ENCODE measurements at places on chromosomes 2 and 18.
A peak's percentile ranks its signal among the peaks of the same experiment; 100 is the strongest.

GRCh38 chr18:76487782-76488181 is 7.3 kb downstream of the ZNF516 start:
- DNase-seq, result no peak

DNA sequence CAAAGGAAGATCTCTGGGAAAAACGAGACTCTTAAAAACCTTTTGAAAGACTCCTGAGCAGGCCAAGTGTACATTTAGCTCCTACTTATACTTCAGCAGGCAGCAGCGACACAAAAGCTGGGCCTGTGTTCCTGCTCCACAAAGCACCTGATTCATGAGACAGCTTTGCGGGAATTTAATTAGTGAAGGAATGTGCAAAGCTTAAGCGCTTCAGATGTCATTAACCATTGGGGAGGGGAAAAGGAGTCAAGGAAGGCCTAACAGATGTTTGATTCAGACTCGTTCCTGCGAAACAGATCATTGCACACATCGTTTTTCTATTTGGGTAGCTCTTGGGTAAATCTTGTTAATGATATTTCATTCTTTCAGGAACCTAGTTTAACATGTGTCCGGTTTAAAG is 125.9 kb downstream of the MAIP1 start:
- no peak for DNase-seq

DNA sequence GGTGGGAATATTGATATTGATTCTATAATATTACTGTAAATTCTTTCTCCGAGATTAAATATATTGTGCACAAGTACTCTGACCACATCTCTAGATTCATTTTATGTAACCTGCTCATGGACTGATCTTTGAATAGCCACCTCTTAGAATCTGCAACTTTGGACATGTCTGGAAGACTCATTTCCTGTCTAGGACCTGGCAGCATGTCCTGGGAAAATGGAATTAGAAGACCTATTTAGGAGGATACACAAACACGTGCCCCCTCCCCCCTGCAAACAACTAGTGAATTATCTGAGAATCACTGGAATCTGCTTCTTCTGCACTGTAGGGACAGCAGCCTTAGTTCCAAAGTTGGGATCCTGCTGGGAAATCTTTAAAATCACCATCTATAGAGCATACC is 94.1 kb downstream of the UBE2E3 start:
- no peak for DNase-seq

DNA sequence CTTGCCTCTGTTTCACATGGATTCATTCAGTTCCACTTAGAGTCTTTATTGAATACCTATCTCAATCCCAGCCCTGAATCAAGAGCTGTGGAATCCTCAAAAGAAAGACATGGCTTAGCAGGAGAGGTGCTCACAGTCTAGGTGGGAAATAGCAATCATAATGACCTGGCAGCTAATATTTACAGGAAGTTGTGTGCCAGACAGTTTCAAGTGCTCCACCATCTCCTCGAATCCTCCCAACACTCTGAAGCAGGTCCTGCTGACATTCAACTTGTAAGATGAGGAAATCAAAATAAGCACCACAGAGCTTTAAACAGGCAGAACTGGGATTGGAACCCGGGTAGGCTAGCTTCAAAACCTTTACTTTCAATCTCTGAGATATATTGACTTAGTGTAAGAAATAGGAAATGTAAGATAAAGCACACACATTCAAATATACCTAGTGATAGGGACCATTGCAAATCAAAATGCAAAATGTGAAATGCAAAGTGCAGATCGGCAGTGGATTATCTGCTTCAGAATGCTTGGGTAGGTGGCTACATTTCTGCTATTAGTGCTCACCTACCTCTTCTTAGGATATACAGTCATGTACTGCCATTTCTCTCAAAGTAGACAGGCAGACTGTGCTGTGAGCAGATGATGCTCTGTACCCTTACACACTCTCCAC is 182.0 kb downstream of the PRKCE start:
- no peak for DNase-seq

DNA sequence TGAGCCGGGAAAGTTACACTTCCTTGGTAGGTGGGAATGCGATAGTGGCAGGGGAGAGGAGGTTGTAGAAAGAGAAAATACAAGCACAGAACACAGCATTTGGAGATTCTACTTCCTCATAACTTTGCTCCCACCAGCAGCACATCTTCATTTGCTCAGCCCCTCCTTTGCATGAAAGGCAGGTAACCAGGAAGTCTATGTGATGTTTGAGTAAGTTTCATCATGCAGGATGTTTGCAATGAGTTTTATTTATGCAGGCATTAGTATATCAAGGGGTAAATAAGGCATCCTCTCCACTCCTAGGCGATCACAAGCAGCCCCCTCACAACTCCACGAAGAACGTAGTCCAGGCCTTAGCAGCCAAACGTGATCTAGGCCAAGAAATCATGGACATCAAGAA is 5.0 kb downstream of the RNF152 start:
- DNase-seq, result no peak

- DNase-seq, result no peak
These were observed 25.4 kb upstream of the SCN7A start for GRCh38 chr2:166519391-166519962.

DNA sequence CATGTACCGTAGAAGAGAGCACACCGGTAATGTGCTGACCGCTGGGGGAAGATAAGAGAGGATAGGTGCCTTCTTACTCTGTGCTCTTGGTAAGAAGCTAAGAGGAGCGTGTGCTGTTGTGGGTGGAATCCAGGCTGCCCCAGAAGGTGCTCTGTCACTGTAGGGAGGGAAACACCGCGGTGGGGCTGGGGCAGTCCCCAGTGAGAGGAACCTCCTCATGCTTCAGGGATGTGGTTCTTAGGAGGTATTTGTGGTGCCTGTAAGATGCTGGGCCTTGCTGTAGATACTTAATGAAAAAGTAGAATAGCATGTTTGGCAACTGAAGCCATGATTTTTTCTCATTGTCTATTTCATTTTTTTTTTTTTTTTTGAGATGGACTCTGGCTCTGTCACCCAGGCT is 1.1 kb downstream of the COLEC11 start:
- no peak for DNase-seq

DNA sequence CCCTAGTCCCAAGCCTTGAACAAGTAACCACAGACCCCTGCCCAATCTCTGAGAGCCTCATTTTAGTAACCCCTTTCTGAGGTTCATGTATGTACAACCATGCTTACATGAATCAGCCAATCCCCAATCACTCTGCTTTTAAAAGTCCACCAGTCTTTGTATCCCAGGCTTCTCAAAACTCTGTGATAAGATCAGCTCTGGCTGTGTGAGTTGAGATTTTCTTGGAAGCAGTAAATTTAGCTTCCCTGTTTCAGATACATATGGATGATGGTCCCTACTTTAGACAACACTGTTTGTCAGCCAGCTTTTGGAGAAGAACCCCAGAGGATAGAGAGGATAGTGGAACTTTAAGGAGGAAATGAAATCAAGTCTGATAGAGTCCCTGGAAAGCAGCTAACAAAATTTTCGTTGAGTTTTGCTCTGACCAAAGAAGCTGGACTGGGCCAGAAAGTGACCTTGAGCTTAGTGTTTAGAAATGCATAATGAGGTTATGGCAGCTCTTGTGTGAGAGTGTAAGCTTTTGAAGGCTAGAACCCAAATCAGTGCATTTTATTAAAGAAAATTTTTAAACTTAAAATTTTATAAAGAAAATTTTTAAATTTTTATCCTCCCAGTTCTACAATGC is 3.7 kb downstream of the ADNP2 start:
- DNase-seq, result peak; percentile 24

DNA sequence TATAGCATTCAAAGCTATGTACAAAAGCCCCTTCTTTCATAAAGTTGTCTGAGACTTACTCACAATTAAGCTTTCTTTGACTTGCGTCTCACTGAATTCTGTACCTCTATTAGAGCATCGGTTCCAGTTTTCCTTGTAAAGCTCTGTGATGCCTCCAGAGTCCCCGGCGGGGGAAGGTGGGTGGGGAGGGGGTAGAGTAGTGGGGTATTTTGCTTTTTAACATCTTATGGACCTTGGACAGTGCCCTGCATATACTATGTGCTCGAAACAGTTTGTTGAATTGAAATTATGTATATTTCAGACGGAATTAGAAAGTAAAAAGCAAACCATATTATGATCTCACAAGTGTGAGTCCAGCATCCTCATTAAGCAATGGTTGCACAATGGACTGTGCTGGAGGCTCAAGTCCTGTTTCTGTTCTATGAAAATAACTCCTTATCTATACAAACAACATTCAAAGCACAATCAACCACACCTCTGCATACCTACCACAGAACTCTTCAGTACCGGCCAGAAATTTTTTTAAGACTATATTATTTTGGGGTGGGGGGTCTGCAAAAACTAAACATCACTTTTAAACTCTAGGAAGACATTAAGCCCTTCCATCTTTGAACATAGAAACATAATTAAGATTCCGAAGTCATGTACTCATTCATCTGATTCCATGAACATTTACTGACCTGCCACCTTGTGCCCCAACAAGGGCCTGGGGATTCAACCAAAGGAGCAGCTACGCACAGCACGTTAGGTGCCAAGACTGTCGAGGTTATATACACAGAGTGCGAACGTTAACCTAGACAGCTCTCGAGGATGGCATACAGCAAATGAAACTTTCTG is 908 bp downstream of the STAT1 start:
- DNase-seq, result peak; percentile 82

- DNase-seq, result no peak
These were observed 286.7 kb upstream of the CYRIA start for GRCh38 chr2:16952368-16952767.

DNA sequence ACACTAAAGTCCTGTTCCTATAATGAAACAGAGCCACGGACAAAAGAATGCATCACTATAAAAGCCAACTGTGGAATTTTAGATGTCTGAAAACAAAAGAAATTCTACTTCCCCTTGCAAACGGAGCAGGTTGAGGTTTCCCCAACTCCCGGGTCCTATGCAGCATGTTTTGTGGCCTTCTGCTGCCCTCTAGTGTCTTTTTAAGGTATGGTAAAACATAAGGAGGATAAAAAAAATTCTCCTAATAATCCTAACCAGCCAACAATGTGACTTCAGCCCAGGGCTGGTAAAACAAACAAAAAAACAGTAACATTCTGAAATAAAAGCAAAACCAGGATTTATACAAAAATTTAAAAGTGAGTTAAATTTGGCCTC is 539.5 kb downstream of the NRXN1 start:
- peak; percentile 53 for DNase-seq

DNA sequence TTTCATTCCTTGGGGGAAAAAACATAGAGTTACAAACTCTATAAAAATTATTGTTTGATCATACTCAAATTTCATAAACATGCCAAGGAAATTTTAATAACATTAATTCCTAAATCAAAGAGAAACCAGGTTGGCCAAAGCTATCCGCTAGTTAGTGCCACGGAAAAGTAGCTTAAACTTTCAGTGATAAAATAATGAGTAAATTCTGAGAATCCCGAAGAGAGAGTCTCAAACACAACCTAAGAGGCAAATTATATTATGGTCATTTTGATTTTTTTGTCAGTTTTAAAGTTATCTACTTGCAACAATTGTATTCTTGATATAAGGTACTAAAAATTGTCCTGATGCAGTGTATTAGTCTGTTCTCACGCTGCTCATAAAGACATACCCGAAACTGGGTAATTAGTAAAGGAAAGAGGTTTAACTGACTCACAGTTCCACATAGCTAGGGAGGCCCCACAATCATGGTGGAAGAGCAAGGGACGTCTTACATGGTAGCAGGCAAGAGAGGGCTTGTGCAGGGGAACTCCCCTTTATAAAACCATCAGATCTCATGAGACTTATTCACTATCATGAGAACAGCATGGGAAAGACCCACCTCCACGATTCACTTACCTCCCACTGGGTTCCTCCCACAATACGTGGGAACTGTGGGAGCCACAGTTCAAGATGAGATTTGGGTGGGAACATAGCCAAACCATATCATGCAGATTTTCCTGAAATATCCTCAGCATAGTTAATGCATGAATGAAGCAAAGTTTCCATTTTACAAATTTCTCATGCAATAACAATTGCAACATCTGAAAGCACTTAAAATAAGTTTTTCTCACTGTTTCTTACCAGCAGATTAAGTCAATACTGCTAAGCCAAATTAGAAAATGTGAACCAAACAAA is 205.9 kb upstream of the STK17B start:
- peak; percentile 25 for DNase-seq

GRCh38 chr2:19881908-19882265 is 19.9 kb downstream of the TTC32 start:
- no peak for DNase-seq

GRCh38 chr2:137771064-137771463 is 193.2 kb upstream of the HNMT start:
- no peak for DNase-seq

GRCh38 chr18:10002280-10002679 is 88.5 kb downstream of the VAPA start:
- peak; percentile 34 for DNase-seq

- no peak for DNase-seq
These were observed 74.5 kb downstream of the MYCN start for GRCh38 chr2:16014802-16015201.

DNA sequence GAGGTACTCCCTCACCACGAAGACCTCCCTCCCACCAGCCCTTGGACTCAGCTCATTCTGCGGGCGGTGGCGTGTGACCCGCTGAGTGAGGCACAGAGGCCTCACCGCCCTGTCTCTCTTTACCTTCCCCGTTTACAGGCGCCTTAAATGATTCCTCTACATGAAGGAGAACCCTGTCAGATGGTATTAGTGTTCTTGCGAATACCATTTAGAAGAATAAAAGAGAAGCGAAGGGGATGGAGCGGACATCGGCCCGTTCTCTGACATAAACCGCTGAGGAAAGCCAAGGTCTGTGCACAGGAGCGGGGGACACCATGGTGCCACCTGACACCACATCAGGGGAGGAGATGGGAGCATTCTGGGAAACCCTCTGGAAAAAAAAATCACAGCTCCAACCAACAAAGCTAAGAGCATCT is 179.8 kb downstream of the HDAC4 start:
- no peak for DNase-seq

DNA sequence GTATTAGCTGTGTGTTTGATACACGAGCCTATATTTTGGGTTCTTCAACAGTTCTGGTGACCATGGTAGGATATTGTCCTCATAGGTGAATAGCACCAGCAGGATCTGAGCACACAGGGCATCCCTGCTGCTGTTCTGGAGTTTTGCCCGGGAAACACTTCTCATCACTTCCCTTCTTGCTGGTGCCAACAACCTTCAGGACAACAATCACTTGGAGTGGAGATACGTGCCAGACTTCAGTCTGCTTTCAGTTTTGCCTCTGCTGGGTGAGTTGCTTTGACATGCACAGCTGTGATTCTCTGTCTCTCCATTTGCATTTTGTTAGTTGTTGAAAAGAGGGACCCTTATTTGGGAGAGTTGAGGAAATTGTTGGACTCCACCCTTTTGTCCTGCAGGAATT is 1347.2 kb upstream of the DDX18 start:
- DNase-seq, result no peak

- no peak for DNase-seq
These were observed 608.2 kb upstream of the ACVR2A start for GRCh38 chr2:147236601-147237000.

GRCh38 chr18:12053289-12053688 is 40.4 kb upstream of the ANKRD62 start:
- peak; percentile 70 for DNase-seq

DNA sequence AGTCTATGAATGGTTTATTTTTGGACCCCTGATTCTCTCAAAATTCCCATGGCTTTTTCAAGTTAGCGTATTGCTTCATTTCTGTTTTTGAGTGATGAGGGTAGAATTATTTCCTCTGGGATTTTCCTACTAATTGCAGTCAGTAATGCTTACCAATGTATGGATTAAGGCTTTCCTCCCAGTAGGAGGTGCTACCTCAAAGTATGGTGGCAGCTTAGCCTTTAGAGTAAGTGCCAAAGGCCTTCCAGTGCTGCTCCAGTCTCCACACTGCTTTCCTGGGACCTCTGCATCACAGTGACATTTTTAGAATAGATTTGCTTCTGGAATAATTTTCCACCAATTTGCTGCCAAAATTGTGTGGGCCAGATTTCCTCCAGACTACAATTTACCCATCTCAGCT is 16.2 kb upstream of the SSB start:
- DNase-seq, result no peak

- DNase-seq, result no peak
These were observed 47.7 kb downstream of the HIBCH start for GRCh38 chr2:190271783-190272456.

Measured in inflammatory macrophage treated with lipopolysaccharide for 1 hour (primary cell).